Stimulated activated CD8-positive, alpha-beta memory T cell treated with anti-CD3 and anti-CD28 coated beads, Interleukin-4, amount 100 ng/mL, for 48 hours (primary cell): ENCODE measurements at places on chromosomes 13 and 19.

DNA sequence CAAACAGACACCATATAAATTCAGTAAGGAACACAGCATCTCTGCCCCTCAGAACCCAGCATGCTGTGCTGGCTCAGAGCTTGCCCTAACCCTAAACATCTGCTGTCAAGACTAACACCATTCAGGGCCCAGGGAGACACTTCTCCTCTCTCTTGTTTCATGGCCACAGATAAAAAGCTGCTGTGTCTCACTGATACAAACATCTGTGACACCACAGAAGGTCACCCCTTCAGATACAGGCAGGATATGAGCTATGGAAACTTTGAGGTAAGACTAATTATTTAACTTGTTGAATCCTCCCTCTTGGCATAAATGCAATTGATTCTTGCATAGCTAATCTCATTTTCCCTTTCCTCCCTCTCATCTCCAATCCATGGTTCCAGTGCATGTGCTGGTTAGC is 61.6 kb upstream of the GPR12 start:
- no peak for DNase-seq

- DNase-seq = no peak
These were observed 697.3 kb downstream of the PCDH9 start for GRCh38 chr13:66532845-66533244.

DNA sequence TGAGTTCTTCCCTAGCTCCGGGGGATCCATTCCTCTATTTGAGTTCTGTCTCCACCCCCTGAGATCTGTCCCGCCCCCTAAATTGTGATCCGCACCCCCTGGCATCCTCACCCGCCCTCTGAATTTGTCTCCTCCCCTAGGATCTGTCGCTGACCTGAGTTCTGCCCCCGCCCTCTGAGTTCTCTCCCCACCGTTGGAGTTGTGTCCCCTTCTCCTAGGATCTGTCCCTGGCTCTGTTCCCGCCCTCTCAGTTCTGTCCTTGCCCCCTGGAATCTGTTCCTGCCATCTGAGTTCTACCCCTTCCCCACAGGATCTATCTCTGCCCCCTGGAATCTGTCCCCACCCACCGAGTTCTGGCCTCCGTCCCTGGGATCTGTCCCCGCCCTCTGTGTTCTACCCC is 1.0 kb upstream of the SLC17A7 start:
- peak; percentile 48 for DNase-seq

- no peak for DNase-seq
These were observed 6.8 kb downstream of the F2RL3 start for GRCh38 chr19:16895467-16896145.

DNA sequence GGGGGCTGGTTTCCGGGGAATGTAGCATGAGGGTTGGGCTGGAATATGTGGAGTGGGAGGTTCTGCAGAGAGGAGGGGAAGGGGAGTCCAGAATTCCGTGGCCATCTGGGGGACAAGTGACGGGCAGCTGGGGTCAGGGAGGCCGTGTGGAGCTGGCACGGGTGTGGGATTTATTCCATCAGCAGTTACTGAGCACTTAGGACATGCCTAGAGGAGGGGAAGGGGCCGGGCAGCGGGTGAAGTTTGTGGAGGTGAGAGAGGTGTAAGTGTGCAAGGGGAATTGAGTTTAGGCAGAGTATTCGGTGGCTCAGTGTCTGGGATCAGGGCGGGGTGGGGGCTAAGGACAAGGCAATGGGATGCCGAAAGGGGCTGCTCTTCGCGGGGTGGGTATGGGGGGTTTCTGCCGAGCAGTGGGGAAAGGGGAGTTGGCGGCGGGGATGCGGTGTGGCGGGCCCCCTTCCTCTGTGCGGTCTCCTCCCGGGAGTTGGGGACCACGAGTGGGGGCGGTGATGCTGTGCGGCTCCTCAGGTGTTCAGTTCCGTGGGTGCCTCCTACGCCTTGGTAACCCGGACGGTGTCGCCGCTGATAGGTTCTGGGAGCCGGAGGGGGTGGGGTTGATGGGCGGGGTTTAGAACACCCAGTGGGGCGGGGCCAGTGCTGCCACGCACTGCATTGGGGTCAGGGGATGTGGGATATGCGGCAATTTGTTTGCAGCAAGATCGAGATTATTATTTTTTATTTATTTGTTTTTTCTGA is 5.4 kb downstream of the CCDC61 start:
- DNase-seq = peak; percentile 72

- DNase-seq = no peak
These were observed 22.2 kb upstream of the LRP3 start for GRCh38 chr19:33171916-33172359.

DNA sequence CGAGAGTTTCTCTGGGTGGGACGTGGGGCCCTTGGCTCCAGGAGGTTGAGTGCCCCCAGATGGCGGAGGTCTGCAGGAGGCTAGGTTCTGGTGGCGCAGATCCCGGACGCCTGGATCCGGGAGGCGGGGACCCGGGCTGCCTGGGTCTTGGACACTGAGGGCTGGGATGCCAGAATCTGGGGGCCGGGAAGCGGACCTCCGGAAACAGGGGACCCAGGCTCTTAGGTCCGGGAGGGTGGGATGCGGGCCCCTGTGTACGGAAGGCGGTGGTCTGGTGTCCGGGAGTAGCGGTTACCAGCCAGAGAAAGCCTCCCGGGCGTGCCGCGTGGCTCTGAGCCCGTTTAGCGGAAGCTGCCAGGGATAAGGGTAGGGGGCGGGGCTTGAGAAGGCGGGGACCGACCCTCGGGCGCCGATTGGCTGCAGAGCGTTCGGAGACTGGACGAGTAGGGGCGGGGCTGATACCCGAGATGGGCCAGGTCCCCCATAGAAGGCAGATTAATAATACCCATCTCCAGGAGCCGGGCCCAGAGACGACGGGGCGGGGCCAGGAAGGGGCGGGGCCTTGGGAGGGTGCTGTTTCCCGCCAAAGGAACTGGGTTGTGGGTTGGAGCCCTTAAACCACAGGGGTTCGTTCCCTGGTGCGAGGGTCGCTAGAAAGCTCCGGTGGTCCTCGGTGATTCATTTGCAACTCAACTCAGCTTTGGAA is at the start of gene SLC1A5:
SLC1A5 (minus strand) TSS at position 333 of the 706 bp plus-strand sequence. CDS start 629 bp downstream, outside the sequence.
- peak; percentile 100 for DNase-seq

DNA sequence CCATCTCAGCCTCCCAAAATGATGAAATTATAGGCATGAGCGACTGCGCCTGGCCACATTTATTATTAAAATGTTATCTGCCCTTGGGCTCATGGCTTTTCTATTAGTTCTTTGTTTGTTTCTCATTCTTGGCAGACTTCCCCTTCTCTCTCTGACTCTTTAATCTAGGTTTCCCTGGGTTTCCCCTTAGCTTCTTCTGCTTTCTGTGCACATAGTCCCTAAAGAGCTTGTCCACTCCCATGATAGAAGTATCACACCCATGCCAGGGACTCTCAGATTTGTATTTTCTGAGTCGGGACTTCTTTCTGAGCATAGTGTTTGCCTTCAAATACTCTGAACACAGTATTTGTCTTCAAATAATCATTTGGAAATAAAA is 38.6 kb upstream of the ITM2B start:
- DNase-seq = no peak
